ENCODE measurements at places on chromosomes 12 and 14. TPM values are rescaled to one million over a fixed set of nuclear protein-coding genes. Genes with fewer than 3 reads are reported as not detected.

CIDEB gene
- 3.8 TPM for total RNA-seq

KRT6A gene
- 0.76 TPM for total RNA-seq

POU6F1 gene
- total RNA-seq = 1.1 TPM

LDHB gene
- total RNA-seq = 482 TPM

LRRC43 gene
- 0.81 TPM for total RNA-seq

Measured in bladder microvascular endothelial cell (primary cell).